CD4-positive, alpha-beta T cell treated with Interleukin-10 for 1 hour (primary cell): ENCODE measurements at places on chromosomes 12 and 14.

DNA sequence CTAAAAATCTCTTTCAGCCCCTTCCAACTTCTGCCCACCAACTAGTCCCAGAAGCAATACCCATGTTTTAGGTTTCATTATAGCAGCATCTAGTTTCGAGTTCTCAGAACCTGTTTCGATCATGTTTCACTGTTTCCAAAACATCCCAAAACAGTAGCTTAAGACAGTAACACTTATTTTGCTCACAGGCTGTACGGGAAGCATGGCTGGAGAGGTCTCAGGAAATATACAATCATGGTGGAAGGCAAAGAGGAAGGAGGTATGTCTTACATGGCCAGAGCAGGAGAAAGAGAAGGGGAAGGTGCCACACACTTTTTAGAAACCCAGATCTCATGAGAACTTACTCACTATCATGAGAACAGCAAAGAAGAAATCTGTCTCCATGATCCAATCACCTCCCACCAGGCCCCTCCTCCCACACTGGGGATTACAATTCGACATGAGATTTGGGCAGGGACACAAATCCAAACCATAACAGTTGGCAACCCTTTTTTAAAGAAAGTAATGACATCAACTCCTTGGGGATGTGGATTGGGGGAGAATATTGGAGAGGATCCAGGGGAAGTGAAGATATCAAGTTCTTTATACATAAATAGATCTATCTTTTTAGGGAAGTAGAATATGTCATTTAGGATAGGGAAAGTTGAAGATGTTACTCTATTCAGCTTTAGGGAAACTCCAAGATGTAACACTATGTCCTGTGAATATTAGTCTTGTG is 269.9 kb upstream of the PLEKHG7 start:
- no peak for DNase-seq

- no peak for DNase-seq
Observed at GRCh38 chr12:107306141-107306659, 212.9 kb upstream of the CRY1 start.

DNA sequence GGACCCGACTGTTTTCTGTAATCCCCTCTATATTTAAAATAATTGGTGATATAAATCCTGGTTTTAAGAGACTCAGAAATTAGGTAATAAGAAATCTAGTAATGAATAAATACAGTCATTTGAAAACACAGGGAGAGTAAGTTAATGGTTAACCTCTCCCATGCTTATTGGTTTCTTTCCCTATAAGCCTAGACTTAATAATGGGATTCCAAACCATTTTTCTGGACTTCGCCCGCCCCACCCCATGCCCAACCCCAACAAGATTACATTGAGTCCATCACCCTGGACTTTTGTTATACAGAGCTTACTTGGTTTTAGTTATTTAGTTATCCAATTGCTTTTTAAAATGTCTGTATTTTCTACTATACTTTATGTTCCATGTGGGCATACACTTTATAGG is 98.7 kb downstream of the WIF1 start:
- DNase-seq: no peak

DNA sequence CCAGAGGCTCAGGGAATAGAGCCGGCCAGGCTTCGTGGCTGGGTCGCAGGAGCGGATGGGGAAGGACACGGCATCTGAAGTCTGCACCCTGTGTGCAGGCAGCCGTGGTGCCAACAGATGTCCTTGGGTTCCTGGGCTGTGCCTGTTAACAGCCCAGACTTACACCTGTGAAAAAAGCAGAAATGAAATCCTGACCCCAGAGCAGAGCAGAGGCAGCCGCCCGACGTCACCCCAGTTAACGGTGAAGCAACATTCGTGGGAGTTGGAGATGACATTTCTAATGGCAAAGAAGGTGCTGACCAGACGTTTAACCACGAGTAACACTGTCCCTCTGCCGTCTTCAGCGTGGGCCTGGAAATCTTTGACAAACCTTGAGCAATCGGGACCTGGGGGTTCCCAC is 200.3 kb upstream of the DIO3 start:
- DNase-seq: no peak

GRCh38 chr12:23585782-23586163 is 363.7 kb downstream of the SOX5 start:
- no peak for DNase-seq

- no peak for DNase-seq
Observed at GRCh38 chr12:6065863-6066199, 58.6 kb downstream of the VWF start.

- DNase-seq: no peak
Observed at GRCh38 chr12:78146365-78146772, 315.7 kb downstream of the NAV3 start.

DNA sequence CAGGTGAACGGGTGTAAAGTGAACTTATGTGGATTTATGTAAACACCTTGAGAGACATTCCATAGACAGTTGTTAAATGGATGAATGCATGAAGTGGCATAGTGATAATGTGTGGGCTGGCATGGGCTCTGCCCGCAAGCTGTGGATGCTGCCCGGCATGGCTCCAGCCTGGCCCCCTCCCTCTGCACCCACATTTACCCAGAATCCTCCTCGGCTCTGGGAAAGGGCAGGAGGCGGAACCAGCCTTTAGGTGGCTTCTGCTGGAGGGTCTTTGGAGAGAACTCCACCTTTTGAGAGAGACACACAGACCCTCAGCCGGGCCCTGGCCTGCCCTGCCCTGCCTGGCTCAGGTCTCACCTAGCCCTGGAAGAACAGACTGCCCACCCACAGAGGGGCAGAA is 18.7 kb downstream of the RASAL1 start:
- no peak for DNase-seq

DNA sequence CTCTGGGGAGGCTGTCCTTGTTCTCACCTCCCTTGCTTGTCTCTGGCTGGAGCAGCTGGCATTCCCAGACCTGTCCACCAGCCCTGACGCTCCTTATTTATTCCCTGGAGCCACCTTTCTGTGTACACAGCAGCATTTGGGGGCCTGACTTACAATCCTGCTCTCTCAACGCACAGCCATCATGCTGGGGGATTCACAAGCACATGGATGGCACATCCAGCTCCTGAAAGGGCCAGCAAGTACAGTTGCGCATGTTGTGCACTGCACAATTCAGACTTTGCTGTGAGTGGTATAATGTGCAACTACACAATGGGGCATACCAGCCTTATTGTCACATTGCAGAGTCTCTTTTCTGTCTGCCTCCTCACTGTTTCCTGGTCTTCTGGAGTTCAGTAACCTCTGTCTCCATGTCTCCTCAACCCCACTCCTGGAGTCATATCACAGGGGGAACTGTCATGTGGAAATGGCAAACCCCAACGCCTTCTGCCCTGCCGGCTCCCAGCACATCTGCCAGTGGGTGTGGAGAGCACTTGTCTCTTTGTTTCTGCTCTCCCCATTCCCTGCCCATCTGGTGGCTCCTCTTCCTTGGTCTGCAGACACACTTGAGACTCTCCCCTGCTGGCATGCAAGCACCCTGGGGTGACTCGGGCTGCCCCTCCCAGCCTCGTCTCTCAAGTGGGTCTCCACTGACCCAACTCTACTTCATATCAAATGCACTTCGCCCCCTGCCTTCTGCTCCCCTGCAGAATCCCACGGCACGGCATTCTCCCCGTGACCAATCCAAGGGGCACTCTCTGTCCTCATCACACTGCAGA is 41.2 kb upstream of the MEG3 start:
- DNase-seq: no peak

DNA sequence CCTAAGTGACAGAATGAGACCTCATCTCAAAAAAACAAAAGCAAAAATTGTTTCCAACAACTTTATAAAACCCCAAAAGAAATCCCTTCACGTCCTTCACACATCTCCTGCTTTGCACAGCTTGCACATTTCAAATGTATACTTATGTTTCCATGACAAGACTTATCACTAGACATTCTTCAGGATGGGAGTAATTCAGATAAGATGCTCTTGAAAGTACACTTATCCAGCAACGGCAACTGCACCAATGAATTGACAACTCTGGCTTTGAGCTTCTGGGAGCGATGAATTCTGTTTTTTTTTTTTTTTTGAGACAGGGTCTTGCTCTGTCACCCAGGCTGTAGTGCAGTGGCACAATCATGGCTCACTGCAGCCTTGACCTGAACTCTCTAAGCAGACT is 30.8 kb upstream of the AKAP5 start:
- no peak for DNase-seq

DNA sequence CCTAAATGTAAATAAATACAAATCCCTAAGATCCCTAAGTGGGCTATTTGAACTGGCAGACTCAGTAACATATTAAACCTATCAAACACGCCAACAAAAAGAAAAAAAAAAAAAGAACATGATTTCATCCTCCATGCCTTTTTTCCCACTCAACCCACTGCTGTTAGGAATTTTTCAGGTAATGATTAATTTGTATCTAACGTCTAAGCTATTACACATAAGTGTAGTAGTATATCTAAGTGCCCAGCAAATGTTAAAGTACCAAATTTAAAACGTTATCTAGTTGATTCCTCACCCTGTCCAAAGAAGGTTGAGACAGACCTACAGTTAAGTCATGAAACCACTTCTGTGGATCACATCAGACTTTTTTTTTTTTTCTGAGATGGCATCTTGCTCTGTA is 16.4 kb upstream of the ARID4A start:
- no peak for DNase-seq

- DNase-seq: no peak
Observed at GRCh38 chr14:94612174-94612573, at the start of gene SERPINA3. Gene SERPINA3 (plus strand): TSS chr14:94612391. CDS start chr14:94614442, 2,051 bp downstream.

GRCh38 chr12:84336231-84336630 is 576.4 kb downstream of the SLC6A15 start:
- no peak for DNase-seq

- no peak for DNase-seq
Observed at GRCh38 chr14:89146274-89146673, 270.8 kb downstream of the FOXN3 start.

DNA sequence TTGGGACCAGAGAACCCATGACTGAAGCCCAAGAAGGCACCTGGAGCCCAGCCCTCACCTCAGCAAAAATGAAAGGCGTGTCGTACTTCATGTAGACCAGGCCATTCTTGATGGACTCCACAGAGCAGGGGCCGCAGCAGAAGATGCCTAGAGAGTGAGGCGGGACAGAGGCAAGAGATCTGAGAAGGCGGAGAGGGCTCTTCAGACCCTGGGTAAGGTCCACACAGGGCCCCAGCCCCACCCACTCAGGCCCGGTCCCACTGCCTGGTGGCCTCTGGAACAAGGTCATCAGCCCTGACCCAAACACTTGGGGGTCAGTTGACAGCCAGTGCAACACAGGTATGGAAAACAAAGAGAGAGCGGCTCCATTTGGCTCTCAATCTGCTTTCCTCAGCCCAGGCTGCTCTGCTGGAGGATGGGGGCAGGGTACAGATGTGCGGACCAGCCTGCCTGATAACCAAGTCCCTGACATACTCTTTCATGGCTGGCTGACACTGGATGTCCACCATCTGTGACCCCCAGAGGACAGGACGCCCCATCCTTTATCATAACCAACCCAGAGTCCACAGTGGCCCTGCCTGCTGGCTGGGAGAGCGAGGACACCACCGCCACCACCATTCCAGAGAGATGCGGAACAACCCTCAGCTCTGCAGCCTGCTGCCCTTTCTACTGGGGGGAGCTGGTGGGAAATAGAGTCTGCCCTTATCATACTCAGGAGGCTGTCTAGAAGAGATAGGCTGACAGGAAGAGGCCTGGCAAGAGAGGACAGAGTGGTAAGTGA is 6.9 kb downstream of the TGM1 start:
- DNase-seq: no peak

DNA sequence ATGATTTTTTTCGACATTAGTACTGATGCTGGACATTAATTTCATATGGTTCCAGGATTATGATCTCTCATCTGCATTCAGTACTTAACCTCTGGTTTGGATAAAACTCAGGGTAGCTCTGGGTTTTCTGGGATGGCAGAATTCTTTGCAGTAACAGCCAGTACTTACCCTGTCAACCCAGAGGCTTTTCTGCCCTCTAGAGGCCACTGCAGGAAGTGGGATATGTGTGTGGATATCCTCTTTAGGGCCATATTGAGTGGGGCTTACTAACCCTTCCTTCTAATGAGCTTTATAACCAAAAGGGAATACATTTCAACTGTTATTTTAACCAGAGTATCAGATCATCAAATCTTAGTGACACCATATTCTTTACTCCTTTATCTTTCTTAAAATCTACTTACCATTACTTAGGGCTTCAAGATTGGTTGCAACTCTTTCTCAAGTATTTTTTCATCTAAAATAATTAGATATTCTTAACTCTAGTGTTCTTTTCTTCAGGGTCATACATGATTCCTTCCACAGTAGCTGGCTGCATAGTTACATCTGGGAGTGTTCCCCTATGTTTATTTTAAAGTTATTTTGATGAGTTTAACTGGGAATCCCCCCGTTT is 488.0 kb upstream of the STXBP6 start:
- no peak for DNase-seq

GRCh38 chr12:91058786-91059185 is 962 bp upstream of the KERA start:
- no peak for DNase-seq

DNA sequence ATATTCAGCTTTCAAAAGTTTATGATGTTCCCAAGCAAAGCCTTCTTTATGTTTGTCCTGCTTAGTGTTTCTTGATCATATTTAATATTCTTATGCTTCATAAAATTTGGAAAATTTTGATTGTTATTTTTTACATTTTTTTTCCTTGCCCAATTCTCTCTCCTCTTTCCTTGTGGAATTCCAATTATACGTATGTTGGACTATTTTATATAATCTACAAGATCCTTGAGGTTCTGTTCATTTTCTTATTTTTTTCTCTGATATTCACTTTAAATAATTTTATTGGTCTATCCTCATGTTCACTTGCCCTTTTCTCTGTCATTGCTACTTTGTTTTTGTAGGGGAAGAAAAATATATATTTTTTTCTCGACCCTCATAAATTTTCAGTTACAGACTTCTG is 167.7 kb downstream of the DYRK2 start:
- DNase-seq: no peak

DNA sequence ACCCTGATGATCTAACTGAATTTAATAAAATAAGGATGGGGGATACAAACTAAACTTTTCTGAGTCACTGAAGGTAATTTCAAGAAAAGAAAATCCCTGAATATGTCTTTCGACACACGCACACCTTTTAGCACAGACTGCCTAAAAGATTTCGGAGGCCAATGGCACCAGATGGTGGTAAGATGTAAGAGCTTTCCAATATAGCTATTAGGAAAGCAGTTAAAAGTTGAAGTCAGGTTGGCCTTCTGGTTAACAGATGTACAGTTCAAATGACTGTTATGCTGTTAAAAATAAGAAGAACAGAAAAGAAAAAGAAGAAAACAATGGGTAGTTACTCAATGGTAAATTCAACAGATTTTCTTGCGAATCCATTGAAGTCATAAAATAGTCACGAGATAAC is 80.7 kb upstream of the KRR1 start:
- no peak for DNase-seq

DNA sequence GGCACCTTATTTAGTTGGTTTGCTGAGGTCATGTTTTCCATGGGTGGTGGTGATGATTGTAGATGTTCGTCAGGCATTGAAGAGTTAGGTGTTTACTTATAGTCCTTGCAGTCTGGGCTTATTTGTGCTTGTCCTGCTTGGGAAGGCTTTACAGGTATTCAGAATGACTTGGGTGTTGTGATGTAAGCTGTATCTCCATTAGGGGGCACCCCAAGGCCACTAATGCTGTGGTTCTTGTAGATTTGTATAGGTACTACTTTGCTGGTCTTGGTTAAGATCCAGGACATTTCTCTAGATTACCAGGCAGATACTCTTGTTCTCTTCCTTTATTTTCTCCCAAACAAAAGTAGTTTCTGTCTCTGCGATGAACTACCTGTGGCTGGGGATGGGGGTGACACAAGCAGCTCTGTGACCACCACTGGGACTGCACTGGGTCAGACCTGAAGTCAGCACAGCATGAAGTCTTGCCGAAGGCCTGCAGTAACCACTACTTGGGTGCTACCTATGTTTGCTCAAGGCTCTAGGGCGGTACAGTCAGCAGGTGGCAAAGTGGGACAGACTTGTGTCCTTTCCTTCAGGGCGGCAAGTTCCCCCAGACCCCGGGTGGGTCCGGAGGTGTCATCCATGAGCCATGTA is 35.8 kb upstream of the FBXO33 start:
- DNase-seq: no peak
